Stomach (tissue), 19 donors: ENCODE measurements at places on chromosomes 3 and 15. TPM values are rescaled to one million over a fixed set of nuclear protein-coding genes. Genes with fewer than 3 reads are reported as not detected.

Gene ZIC4
- total RNA-seq, result not detected

Gene SI
- 17.4 TPM for total RNA-seq

Gene WNT7A
- not detected for total RNA-seq

Gene SENP2
- 2.3 TPM for total RNA-seq

Gene IGDCC3
- total RNA-seq, result 1.7 TPM

Gene AADACL2
- not detected for total RNA-seq

Gene SPTBN5
- 0.29 TPM for total RNA-seq

Gene RGMA
- total RNA-seq, result 64.2 TPM

Gene NAALADL2
- 13.4 TPM for total RNA-seq

Gene SLC51B
- not detected for total RNA-seq

Gene C15orf62
- total RNA-seq, result not detected

Gene SMCO1
- total RNA-seq, result not detected

Gene RASGRF1
- not detected for total RNA-seq
